ENCODE measurements at places on chromosomes 1 and 21.

DNA sequence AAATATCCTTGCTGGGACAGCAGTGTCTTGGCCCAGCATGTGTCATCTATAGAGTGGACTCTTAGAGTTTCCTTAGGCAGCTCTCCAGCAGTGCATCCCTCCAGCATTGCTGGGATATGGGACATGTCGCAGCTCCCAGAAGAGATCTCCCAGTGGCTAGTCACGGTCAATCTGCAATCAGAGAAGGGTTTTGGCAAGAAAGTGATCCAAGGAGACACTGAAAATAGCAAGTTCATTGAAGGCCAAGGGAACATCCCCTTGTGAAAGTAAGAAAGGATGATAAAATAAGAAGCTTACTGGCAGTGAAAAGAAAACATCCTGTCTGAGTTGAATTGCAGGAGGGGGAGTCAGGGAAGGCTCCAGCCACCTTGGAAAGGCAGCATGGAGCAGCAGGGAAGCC is 19.3 kb upstream of the NPL start:
- no peak for DNase-seq

GRCh38 chr21:44039828-44040227 is 27.7 kb downstream of the TRAPPC10 start:
- no peak for DNase-seq

DNA sequence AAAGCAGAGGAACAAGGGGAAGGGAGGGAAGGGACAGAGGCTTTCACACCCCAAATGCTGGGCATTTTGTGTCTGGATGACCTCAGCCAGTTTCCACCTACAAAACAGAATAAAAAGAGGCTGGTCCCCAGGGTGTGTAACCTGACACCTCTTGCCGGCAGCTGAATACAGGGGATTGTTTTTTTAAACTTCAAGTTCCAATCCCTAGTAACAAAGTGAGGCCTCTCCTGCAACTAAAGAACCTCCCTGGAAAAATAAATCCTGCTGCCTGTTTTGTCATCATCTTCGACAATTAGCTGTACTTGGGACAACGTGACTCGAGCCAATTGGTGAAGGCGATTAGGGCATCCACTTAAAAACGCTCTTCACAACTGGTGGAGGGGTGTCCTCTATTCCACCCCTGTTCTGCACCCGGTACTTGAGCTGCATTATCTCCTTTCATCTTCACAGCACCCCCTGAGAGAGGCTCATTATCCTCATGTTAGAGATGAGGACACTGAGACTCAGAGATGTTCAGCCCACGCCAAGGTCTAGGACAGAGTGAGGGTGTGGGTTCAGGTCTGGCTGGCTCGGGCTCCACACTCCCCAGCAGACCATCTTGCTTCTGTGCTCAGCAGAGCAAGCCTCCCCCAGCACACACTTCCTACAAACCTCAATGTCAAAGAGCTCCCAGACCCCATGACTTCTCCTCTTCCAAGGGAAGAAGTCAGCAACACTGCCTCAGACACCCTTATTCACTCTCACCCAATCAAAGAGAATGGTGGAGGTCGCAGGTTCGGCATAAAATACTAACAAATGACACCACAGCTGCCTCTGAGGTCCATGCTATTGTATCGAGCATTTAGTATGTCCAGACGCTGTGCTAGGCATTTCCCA is 15.2 kb downstream of the ITPKB start:
- DNase-seq: no peak

DNA sequence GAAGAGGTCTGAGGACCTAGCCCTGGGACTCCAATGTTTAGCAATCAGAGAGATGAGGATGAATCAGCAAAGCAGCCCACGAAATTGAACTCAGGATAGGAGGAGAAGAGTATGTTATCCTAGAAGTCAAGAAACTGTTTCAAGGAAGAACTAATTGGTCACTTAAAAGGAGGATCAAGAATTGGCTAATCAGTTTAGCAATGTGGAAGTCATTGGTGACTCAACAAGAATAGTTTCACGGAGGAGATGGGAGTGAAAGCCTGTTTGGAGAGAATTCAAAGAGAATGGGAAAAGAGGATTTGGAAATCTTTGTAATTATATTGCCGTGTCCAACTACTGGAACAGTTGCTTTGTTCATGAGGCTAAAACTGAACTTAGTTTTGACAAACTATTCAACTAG is 7.4 kb downstream of the HMCN1 start:
- DNase-seq: no peak

DNA sequence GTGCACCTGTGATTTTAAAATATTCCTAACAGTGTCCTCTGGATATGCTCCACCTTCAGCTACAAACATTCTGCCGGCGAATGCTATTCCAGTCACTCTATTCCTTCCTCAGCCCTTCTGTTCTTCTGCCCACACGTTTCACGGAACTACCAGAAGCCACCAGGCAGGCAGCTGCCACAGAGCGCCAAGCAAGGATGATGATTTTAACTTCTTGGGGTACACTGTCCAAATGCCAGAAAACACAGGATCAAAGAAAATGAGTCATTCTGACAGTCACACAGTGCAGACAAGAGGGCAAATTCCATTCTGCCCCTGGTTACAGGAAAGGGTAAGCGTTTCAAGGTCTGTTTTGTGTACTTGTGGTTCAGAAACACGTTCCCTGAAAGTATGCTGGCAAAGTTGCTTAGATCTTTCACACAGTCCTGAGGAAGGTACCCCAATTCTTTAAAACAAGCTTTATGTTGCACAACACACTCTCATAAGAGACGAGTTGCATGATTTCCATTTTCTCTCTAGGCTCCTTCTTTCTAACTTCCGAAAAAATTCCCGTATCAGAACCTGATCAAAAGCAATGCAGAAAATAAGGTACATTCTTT is 508.3 kb upstream of the PKN2 start:
- DNase-seq: no peak

- no peak for DNase-seq
Observed at GRCh38 chr21:44006656-44007055, 5.5 kb upstream of the TRAPPC10 start.

DNA sequence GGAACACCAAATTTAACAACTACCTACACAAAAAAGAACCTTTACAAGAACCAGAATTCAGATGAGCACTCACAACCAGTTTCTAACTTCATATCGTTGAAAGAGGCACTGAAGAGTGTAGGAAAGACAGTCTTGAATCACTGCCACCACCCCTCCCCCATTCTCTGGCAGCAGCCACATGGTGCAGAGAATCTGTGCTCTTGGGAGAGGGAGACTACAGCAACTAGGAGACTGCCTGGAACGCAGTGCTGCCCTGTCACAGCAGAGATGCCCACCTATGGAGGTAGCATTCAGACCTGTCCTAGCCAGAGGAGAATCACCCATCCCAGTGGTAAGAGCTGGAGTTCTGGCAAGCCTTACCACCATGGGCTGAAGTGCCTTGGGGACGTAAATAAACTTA is 7.3 kb downstream of the CCN1 start:
- no peak for DNase-seq

- DNase-seq: no peak
Observed at GRCh38 chr1:36965275-36966159, 68.8 kb downstream of the GRIK3 start.

DNA sequence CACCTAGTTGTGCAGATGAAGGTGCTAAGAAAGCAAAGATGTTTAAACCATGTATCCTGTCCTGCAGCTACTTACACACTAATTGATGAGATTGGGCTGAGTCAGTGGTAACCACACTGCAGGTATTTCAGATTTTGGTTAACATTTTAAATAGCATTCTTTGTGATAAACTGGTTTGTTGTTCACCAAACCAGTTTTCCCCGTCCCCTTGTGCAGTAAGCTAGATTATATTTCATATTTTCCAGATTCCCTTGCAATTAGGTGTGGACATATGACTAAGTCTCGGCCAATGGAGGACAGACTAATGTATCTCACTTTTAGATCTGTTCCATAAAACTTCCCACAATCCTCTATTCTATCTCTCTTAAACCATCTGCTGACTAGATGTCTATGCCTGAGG is 320.4 kb downstream of the RWDD3 start:
- DNase-seq: no peak

GRCh38 chr1:159964144-159964543 is 10.1 kb upstream of the SLAMF9 start:
- DNase-seq: no peak

DNA sequence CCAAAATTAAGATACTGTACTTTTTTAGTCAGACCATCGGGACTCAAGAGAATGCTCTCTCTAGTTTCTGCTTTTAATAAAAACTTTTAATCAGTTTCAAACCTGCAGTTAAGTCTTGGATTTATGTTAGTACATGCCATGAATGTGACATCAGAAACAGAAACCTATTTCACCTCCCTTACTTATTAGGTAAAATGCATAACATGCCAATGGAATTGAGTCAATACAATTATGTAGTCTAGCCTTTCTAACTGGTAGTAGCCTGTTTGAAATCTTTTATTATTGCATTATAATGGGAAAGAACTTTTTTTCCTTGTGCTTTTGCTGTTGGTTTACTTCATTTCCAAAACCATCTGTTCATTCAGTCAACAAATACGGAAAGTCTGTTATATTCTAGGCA is 4.8 kb downstream of the PHACTR4 start:
- DNase-seq: no peak

GRCh38 chr1:63413394-63413793 is 46.0 kb downstream of the ALG6 start:
- no peak for DNase-seq

GRCh38 chr1:209618756-209619420 is 33.3 kb downstream of the LAMB3 start:
- DNase-seq: no peak

DNA sequence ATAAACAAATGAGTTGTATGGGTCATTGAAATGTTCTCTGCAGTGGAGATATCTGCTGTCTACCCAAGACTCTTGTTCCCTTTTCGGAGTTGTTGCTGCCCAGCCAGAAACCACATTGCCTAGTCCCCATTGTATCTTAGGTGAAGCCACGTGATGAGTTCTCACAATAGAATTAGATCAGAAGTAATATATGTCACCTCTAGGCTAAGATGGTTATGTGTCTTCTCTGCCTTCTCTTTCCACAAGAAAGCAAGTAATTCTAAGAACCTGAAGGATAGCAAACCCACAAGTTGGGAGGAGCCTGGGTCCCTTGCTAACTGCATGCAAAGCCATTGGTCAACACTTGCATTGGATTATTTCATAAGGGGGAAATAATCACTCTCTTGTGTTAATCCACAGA is 76.6 kb downstream of the ADCY10 start:
- DNase-seq: no peak

GRCh38 chr1:234613128-234613875 is 3.3 kb upstream of the IRF2BP2 start:
- no peak for DNase-seq

DNA sequence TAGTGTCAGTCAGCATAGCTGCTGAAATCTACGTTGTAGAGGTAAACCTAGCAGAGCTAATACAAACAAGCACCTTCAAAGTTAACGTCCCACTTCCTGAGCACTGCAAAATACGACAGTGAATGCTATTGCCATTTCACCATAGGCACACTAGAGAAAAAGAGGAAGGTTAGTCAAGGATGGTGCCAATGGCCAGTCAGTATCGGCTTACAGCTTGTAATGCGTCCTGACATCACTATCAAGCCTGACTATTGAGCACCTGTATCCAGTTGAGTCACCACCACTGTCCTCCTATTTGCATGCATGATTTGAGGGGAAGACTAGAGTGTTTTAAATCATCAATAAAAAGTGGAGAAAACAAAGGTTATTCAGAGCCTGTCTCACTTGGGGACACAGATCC is 34.4 kb downstream of the NUCKS1 start:
- DNase-seq: no peak

DNA sequence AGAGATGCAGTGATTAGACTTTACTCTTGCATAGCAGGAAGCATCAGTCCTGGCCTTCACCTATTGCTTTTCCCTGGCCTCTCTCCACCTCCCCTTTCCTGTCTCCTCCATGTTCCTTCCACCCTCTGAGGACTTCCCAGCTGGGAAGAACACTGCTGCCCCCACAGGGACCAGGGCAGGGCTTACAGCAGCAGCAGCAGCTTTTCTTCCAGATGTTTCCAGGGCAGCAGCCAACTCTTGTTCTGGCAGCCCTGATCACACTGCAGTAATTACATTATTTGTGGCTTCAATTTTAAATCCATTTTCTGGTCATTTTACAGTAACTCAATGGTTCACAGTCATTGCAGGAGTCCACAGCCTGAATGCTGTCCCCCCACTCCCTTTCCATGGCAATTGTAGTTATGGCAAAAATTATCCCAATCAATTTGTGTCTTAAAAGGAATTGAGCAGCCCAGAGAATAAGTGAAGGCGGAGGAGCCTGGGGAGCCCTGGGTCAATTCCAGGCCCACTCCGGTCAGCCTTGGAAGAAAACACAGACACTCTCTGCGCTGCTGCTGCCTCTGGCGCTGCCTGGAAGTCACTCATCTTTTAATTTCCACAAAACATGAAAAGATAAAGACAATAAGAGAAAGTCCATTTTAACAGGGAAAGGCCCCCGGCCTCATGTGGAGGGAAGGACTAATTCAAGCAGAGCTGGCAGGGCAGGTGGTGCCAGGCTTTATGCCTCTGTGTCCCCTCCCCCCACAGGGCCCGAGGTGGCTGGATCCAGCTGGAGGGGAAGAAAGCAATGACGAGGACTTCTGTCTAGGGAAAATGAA is 148.6 kb downstream of the GRIK3 start:
- no peak for DNase-seq

DNA sequence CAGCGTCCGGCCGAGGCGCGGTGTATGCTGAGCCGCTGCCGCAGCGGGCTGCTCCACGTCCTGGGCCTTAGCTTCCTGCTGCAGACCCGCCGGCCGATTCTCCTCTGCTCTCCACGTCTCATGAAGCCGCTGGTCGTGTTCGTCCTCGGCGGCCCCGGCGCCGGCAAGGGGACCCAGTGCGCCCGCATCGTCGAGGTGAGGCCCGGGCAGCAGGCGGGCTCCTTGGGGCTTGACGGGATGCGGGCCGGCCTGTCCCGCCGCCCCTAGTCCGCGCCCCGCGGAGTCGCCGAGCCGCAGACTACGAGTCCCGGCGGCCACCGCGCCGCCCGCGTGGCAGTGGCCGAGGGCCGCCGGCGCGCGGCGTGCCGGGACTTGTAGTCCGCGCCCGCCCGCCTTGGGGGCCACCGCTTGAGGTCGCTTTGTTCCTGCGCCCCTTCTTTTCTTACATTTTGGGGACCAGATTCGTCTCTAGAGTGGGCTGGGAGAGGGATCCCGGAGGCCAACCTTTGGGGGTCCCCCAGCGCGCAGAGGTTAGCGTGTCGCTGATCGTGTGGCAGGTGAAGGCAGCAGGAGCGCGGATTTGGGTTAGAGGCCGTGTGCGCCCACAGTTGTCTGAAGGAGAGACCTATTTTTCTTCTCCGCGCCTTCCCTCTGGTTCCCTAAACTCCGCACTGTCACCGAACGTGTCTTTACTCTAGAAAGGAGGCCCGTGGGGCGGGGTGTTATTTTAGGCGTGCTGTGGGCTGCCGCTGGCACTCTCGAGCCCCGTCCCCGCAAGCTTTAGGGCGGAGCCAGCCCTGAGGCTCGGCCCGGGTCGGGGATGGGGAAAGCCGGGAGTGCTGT is 553 bp downstream of the CMPK1 start:
- peak; percentile 80 for DNase-seq

DNA sequence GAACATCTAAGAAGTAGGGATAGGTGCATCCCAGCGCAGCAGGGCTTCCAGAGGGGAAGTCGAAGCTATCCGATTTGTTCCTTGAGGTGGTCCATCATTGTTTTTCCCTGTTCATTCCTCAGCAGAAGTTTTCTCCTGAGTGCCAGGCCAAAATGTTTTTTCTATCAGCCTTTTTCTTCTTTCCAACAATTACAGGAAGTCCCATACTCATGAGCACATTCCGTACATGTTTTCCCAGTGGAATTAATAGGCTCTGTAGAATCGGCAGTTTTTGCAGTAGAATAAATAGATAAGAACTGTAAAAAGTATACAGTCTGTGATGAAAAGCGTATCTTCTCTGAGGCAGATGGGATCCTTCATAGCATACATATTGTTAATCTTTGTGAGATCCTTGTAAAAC is 24.8 kb downstream of the CD101 start:
- no peak for DNase-seq

GRCh38 chr1:195979646-195980045 is 628.6 kb downstream of the KCNT2 start:
- no peak for DNase-seq
